T1000 (cell line): ENCODE measurements at places on chromosomes 5 and 9.
A peak's percentile ranks its signal among the peaks of the same experiment; 100 is the strongest.

DNA sequence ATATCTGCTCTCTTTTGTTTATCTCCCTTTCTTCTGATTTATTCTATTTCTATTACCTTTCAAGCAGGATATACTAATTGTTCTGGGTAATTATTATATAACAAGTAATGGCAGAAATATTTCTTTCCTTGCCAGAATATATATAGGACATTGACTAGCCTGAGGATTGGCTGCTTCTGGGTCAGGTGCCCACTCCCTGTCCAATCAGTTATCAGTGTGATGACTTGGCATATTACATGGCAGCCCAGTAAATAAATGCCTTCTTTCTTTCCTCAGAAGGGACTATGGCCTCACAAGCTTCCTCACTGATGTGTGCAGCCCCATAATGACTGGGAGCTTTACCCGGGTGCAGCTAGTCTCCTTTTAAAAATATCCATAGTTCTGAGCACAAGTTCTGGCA is 301.1 kb downstream of the EFNA5 start:
- no peak for DNase-seq

GRCh38 chr9:127595611-127596010 is 16.5 kb upstream of the STXBP1 start:
- no peak for DNase-seq

GRCh38 chr5:10870791-10871190 is 109.8 kb upstream of the DAP start:
- DNase-seq: no peak

DNA sequence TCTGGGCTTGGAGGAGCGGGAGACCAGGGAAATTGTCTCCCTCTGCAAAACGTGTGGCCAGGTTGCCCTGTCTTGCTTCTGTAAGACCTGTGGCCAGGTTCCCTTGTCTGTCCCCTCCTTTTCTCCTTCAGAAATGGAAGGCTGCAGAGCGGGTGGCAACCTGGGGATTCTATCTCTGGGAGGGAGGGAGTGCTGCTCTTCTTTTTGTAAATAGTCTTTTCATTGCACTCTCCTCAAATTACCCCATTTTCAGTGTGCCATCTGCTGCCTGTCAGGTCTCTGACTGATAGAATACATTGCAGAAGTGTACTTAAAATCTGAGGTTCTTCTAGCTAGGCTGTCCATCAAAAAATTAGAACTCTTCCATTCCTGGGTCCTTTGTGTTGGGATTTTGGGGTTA is 126.0 kb downstream of the GABRB2 start:
- no peak for DNase-seq

DNA sequence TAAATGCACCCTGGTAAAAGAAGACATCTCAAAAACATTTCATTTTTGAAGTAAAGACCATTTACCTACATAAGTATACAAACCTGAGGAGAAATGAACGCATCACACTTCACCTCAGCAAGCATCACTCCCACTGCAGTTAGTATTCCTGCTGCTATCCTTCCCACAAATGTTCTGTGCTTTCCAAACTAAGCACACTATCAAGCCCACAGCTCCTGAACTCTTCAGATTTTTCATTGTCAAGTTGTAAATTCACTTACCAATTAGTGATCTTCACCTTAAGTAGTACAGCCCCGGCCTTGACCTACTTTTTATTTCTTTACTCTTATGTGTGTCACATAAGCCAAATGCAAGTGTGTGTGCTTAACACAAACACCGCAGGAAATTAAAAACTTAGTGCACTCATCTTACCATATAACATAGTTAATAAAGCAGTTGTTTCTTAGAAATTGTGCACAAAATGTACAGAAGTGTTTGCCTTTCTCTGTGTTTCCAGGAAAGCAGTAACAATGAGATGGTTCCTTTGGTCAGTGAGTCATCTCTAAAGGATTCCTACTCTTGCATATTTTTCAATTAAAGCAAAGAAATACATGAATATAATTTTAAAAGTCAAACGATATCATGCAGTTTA is 169.4 kb downstream of the APBA1 start:
- DNase-seq: no peak

- DNase-seq: no peak
Measured at GRCh38 chr5:143564417-143564816, 160.9 kb upstream of the NR3C1 start.

DNA sequence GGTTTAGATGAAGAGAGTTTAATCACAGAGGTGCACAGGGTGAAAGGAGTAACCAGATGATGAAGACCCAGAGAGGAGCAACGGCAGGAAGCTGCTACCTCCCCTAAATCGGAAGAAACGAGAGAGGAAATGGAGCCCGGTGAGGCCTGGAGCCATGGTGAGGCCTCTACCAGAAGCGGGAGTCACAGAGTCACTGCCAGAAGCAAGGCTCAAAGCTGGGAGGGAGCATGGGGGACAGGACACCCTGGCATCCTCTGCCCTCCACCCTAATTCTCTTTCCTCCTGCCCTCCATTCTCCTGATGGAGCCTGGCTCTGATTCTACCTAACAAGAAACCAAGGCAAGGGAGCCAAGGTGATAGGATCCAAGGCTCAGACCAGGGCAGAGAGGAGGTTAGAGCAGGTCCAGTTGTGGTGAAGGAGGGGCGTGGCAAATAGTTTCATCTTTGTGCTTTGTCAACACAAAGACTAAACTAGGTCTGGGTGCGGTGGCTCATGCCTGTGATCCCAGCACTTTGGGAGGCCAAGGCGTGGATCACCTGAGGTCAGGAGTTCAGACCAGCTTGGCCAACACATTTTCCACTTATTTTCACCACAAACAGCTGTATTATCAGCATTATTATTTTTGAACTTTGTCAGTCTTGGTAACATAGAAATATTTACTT is 134.4 kb upstream of the RAI14 start:
- no peak for DNase-seq

DNA sequence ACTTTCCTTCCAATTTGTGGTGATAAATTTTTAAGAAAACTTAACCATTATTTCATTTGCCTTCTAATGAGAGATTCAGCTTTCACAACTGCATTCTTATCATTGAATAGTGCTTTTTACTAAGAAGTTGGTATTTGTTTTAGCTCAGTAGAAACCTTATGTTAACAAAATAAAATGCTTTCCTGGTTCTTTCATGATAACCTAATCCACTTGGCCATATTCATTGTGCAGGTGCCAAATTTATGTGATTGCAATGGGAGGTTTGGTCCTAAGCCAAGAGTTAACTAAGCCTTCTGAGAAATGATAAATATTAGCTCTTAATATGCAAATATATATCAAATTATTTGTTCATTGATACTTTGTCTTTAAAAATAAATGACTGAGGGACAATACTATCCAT is 141.1 kb upstream of the TLE4 start:
- DNase-seq: no peak

DNA sequence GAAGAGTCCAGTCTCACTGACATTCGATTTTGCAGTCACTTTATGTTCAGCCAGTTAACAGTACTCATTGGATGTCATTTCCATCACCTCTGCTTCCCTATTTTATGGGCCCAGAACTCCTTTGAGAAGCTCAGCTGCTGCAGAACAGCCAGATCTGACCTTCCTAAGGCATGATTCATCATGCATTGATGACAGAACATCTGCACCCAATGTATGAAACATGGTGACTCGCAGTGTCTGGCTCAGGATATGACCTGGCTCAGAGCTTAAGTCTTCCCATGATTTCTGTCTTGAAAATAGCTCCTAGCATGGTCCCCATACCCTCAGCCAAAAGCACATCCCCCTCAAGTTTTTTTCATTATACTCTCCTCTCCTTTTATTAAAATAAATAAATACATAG is 92.6 kb upstream of the TRIM32 start:
- peak; percentile 14 for DNase-seq

DNA sequence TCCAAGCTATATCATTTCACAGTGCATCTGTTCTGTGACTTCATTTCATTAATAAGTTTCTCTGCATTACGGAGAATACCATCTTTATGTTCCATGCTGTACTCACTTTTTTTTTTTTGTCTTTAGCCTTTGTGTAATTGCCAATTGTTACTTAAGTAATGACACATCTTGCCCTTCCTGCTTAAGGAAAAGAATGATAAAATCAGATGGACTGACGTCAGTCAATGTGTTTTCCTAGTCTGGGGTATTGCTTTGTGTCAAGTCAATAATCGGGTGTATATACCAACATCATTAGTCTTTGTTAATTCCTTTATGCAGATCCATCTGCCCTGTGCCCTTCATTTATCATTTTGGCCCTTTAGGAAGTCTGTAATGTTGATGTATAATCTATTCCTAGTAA is 133.5 kb downstream of the CD180 start:
- DNase-seq: no peak

GRCh38 chr5:67085616-67086015 is 111.0 kb downstream of the CD180 start:
- DNase-seq: no peak

- no peak for DNase-seq
Measured at GRCh38 chr5:3335301-3335700, 260.3 kb upstream of the IRX1 start.
